ENCODE measurements at places on chromosomes 6 and 20.

GRCh38 chr20:44187772-44188709, 1.1 kb upstream of the JPH2 start:
- DNase-seq = no peak

GRCh38 chr6:129498541-129498940, 211.4 kb downstream of the ARHGAP18 start:
- DNase-seq = no peak

DNA sequence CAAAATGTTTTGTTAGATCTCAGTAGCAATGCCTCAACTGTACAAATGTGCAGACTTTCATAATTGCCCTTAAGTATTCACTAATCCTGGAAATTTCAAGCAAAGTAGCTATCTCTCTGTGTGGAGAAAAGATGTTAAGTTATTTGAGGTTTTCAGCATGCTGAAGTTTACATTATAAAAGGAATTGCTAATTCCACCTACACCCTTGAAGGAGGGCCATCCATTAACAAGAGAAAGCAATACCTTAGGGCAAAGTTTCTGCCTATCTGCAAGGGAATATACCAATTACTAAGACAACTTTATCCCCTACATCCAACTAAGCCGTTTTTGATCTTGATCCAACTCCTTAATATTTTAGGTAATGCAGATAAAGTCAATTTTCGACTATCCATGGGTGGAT, 380.7 kb upstream of the BTBD3 start:
- no peak for DNase-seq

DNA sequence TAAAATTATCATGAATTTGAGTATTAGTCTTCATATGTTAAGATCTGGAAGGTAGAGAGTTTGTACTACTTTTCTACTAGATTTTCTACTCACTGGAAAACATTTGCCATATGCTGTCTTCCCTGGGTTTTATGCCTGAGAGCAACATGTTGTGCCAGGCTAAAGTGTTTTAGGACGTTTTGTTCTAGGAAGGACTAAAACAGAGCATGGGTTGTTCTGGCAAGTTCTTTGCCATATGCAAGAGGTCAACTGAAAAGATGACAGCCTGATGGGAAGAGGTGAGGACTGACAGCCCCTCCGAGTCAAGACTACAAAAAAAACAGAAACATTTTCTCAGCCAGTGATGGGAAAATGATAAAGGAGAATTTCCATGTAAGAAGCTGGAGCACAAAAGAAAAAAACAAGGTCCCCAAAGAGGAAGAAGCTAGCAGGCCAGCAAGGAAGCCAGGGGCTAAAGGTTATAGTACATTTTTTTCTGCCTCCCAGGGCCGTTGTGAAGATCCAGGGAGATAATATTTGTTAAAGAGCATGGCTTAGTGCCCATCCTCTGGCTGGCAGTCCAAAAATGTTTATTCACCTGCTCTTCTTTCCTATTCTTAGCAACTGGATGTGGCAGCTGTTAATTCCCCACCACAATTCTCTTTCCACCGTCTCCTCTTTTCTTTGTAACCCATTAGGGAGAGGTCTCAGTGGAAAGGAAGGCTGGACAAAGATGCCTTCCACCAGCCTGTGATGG, 7.8 kb downstream of the SCGN start:
- DNase-seq = no peak

DNA sequence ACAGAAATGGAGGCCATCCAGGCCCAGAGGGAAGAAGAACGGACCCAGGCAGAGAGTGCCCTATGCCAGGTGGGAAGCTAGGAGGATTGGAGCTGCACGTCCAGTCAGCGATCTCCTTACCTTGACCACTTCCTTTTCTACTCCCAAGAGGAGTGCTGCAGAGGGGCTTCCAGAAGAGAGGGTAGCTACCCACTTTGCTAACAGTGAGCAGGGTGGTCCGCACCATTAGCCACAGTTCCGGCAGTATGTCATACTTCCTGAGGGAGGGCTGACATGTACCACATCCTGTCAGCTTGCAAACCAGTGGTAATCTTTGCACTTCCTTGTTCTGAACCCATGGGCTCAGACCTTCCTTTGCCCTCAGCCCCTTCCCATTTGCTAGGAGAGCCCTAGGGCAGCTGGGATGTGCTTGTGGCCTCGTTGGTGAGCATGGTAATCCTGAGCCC, 35.4 kb downstream of the CEP250 start:
- DNase-seq = no peak

DNA sequence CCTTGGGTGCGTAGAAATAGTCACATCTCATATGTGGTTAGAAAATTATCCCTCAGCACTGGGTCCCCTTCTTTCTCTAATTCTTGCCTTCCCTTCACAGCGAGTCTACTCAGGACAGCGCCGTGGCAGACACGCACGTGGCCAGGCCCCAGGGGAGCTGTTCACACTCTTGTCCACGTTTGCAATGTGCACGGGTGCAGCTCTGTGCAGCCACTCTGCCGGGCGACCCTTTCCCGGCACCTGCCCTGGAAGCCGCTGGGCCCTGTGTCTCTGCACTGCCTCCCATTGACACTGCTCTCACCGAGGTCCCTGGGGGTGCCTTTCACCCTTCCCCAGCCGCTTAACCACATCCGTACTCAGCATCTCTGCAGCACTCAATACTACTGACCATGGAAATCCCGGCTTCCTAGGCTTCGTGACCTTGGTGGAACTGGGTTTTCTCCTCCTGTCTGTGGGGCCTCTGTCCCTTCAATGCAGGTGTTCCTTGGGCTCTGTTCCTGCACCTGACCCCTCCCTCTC, 104.9 kb downstream of the DACT2 start:
- no peak for DNase-seq

DNA sequence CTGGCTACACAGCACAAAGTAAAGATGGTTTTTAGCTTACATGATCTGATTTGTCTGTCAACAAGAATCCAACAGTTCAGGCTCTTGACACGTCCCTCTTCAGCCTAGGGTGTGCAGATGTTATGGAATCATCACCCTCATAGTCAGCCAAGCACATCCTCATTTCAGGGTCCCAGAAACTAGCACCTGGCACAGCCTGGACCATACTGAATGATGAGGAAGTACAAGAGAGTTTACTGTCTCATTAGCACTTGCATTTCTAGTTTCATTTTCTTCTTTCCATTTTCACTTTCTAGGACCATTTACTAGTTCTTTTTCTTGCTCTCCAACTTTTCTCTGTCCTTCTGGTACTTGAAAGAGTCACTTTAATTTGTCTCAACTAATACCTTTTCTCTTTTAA, 6.5 kb downstream of the RIPOR2 start:
- DNase-seq = no peak

DNA sequence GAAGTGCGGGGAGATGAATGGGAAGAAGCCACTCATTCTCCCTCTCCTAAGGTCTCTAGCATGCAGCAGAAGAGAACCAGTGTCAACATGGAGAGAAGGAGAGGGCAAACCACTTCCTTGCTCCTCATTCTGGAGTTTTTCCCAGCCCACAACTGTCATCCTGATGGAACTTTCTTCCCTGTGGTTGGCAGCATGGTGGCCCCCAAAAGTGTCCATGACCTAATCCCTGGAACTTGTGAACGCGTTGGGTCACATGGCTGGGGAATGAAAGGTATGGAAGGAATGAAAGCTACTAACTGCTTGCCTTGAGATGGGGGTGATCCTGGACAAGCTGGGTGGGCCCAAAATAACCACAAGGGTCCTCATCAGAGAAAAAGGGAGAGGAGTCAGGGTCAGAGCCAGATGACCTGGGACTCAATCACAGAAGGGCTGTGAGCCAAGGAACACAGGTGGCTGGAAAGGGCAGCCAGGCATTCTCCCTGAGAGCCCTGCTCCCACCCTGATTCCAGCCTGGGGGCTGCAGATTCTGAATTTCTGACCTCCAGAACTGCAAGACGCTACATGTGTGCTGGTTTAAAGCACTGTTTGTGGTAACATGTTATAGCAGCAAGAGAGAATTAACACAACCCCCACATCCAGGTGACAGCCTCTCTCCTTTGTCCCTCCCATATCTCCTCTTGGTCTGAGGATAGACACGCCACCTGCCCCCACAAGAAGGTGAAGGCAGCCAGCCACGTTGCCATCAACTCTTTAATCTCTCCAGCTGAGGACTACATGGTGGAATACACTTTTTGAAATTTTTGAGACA, 63.2 kb downstream of the PYGB start:
- DNase-seq = peak; percentile 65

- DNase-seq = peak; percentile 22
Measured at GRCh38 chr6:136526196-136526930, 23.9 kb downstream of the MAP7 start.

DNA sequence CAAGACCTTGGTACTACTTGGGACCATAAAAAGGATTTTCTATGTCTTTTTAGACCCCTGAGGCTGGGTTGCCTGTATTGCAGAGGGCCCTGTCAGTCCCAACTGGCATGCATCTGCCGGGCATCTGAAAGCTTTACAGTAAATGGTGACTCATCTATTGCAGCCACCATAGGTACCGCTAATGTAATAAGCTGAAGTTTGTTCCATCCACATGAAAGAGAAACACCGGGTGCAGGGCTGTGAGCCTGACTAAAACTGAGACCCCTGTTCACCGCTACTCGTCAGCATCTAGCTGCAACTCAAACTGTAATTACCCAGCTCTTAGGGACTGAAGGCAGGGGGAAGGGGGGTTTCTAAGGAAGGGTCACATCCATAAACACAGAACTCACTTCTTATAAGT, 49.5 kb downstream of the TRERF1 start:
- no peak for DNase-seq

GRCh38 chr6:81769824-81770223, 17.3 kb upstream of the TENT5A start:
- DNase-seq = peak; percentile 58

GRCh38 chr6:4780360-4780812, 4.2 kb downstream of the CDYL start:
- DNase-seq = no peak

DNA sequence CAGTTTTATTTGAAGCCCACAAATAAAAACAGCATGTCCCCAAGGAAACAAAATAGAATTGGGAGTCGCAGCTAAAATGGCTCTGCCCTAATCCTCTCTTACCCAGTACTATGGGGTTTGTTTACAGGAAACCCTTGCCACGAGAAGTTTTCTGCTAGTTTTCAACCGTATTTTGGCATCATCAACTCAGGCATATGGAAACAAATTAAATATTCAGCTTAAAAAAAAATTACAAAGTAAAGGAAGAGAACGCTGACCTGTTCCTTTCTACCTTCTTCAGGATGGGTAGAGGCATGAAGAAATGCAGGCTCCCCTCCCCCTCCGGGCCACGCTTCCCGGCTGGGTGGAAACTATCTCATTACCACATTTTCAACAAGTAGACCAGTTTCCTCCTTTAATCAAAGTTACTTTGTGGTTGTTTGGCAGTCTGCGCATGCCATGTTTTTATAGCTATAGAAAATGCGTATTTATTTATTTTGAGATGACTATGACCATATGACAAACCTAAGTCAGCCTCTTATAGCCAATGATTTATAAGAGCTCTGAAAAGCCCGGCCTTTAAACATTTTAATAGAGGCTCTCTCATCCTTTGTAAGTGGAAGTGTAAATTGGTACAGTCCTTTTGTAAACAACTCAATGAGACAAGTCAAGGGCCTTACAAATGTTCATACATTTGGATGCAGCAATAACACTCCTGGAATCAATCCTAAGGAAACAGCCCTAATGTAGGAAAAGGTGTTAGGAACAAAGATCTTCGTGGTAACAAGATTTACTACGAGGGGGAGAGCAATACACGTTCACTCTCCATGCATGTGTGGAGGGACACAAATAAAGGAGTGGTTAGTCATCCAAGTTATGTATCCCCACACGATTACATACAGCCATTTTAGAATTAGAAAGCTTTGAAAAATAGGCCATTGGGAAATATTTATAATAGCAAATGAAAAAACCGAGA, 16.1 kb upstream of the ZNF217 start:
- DNase-seq = no peak

DNA sequence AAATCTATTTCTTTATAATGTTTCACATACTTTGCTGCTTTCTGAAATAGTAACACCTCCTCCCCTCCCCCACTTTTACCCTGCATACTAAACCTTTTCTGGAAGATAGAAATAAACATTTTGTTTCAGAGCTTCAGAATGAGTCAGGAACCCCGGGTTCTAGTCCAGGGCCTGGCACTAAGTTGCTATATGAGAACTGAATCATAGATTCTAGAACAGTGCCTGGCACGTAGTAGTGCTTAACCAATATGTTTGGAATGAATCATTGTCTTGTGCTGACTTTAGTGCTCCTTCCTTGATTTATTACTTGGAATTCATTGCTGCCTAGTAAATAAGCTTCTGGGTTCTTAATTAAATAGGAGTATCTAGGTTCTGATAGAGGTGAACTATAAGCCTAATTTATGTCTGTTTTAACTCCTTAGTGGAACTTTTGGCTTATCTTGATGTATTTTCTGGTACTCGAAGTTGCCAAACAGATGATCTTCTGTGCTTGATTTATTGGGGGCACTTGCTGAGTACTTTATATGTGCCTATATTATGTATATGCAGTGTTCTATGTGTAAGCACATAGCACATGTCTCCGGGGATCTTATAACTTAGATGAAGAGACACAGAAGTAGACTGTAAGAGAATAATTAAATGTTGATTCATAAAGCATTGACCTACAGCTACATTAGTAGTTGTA, 18.6 kb downstream of the TAB2 start:
- DNase-seq = peak; percentile 50

DNA sequence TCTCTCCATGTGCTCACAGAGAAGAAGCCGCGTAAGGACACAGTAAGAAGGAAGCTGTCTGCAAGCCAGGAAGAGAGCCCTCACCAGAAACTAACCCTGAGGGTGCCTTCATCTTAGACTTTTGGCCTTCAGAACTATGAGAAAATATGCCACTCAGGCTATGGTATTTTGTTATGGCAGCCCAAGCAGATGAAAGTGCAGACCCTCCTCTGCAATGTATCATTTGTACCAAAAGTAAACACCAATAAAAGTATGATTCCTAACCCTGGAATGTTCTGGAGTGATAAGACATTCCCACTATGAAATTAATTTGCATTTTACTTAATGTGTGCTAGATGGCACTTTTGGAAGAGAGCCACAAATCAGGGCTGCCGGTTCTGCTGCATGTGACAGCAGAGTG, 594.3 kb downstream of the UTRN start:
- DNase-seq = no peak

DNA sequence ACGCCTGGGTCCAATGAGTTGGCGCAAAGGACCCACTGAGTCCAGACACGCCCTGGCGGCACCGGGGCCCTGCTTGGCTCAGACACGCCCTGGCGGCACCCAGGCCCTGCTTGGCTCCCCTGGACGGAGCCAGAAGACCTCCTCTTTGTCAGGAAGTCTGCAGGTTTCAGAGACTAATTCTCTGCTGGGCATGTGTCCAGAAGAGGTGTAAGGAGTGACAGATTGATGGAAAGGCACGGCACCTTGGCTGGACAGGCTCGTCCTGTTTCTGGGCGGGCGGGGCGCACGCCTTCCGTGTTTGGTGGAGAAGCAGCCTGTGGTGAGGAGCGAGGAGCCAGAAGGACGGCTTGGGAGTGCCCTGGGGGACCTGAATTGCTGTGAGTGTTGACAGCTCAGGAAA, 23.1 kb upstream of the DACT2 start:
- no peak for DNase-seq

- DNase-seq = no peak
Measured at GRCh38 chr20:63519668-63520503, 679 bp upstream of the PPDPF start.

- DNase-seq = no peak
Measured at GRCh38 chr20:58865843-58866242, 13.3 kb downstream of the GNAS start.

- no peak for DNase-seq
Measured at GRCh38 chr20:40782043-40782368, 93.0 kb upstream of the MAFB start.

- no peak for DNase-seq
Measured at GRCh38 chr20:48403167-48403761, 424.5 kb downstream of the PREX1 start.

- no peak for DNase-seq
Measured at GRCh38 chr20:33663161-33664084, 1.3 kb downstream of the C20orf144 start.

Data from skeletal muscle cell (primary cell).